Stimulated activated naive CD4-positive, alpha-beta T cell treated with Interleukin-2 at 50 U/mL for 16 hours (primary cell): ENCODE measurements at places on chromosomes 4 and X.

DNA sequence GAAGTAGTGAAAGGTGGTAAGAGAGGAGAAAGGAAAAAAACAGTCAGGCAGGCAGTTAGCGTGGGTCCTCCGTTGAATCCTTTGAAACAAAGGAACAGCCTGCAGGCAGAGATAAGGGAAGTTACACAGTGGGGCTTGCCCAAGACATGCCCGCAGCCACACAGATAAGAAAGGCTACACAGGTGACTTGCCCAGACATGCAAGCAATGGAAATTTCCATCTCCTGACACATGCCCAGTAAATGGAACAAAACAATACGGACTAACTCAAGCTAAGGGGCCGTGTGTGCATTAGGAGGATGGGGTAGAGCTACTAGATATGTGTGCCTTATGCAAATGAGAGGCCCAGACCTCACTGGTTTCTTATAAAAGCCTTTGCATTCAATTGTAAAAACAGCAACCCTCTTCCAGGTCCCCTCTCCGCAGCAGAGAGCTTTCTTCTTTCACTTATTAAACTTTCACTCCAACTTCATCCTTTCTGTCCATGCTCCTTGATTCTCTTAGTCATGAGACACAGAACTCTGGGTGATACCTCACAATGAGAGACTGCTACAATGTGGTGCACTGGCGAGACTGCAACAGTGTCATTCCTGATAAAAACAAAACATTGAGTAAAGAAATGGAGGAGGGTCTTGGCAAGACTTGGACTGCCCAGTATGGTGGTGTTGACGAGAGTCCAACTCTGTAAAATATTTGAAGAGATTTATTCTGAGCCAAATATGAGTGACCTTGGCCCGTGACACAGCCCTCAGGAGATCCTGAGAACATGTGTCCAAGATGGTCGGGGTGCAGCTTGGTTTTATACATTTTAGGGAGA, 997.4 kb upstream of the PRKX start:
- no peak for DNase-seq

DNA sequence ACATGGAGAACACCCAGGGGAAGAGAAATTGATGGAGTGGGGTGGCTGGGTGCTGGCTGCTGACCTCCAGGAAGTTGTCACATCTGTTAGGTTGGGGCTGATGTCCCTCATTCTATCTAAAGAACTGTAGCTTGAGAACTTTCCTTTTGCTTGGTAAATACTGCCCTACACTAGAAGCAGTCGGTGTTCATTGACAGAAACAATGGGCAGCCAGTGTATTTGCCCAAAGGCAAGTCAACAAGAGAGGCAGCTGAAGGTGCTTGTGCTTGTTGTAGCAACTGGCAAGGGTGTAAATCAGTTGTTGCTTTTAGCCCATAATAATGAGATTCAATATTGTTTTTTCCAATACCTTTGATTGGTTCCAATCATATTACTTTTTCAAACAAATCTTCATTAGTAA, 956 bp downstream of the TMEM154 start:
- no peak for DNase-seq

DNA sequence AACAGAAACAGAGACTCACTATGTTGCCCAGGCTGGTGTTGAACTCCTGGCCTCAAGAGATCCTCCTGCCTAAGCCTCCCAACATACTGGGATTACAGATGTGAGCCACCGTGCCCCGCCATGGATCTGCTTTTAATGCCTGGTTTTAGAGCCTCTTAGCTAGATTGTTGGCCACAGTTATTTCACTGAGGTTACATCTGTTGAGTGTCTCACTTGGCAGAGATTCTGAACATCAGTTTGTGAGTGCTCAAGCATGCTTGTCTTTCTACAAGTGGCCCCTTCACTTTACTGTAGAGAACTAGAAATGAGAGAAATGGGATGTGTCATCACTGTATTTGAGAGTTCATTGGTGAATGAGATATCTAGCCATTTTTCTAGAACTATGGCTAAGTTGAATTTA, 218.5 kb downstream of the APBB2 start:
- DNase-seq = no peak

DNA sequence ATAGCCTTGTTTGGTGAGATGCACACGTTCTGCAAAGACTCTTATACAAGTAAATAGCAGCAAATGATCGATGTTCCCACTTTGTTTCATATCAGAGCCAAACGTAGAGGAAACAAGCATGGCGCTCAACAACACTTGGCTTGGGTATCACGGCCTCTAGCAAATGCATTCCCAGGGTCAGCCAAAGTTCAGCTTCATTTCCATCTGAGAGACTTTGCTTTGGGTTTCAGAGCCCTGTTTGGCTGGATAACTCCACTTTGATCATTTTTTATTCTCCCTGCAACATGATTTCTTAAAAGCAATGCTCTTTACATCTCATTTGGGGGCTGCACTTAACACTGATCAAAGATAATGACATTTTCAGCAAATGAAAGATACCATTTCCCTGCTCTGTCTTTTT, 199.2 kb upstream of the FAM9B start:
- DNase-seq = no peak

DNA sequence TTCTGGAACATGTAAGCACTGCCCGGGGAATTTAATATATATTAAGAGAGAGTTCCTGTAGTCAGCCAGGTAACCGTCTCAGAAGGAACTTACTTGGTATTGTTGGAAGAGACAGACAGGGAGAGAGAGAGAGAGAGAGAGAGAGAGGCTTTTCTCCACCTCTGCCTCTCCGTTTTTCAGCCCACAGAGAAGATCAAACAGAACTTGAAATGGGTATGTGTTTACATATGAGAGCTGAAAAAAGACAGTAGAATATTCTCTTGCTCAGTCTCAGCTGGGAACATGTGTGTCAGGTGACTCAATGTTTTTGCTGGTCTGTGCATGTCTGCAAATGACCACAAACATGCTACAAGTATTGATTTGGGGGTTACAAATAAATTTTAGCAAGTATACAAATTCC, 81.9 kb downstream of the MAGED1 start:
- DNase-seq = no peak

DNA sequence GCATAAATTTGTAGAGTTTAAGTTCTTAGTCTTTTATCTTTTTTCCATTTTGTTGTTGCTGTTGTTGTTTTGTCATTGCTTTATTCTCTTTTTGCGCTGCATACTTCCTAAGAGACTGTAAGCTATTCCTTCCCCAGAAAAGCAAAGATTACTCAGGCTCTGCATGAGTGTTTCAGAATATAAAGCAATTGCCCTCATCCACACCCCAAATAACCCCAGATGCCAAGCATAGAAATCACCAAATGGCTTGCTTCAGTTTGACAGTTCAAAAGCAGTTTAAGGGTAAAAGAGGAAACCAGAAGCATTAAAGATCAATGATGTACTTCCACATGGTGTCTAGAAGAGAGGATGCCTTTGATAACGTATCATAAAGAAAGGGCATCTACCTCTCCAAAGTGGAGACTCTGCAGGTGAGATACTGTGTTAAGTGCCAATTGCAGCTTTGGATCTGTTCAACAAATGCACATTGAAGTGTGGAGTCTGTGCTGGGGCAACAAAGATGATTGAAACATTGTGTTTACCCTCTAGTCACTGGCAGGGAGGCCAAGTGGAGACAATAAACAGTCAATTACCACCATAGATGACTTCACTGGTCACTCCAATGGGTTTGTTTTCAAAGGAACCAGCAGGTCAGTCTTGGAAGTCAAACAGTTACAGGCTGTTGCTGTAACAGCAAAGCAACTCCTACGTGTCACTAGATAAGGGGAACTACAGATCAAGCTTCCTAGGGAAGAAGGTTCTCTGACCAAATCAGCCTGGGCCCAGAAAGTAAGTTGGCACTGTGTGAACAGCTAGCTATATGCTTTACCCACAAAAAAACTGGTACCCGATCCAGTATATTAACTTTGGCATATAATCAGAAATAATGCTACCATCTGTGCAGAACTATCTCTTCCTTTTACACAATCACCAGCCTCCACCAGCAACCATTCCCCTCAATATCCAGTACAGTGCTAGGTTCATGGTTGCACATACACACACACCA, 40.6 kb upstream of the IL21 start:
- no peak for DNase-seq

GRCh38 chr4:20096911-20097310, 154.8 kb upstream of the SLIT2 start:
- DNase-seq = no peak

GRCh38 chr4:154577324-154577723, 13.2 kb downstream of the FGA start:
- DNase-seq = no peak

DNA sequence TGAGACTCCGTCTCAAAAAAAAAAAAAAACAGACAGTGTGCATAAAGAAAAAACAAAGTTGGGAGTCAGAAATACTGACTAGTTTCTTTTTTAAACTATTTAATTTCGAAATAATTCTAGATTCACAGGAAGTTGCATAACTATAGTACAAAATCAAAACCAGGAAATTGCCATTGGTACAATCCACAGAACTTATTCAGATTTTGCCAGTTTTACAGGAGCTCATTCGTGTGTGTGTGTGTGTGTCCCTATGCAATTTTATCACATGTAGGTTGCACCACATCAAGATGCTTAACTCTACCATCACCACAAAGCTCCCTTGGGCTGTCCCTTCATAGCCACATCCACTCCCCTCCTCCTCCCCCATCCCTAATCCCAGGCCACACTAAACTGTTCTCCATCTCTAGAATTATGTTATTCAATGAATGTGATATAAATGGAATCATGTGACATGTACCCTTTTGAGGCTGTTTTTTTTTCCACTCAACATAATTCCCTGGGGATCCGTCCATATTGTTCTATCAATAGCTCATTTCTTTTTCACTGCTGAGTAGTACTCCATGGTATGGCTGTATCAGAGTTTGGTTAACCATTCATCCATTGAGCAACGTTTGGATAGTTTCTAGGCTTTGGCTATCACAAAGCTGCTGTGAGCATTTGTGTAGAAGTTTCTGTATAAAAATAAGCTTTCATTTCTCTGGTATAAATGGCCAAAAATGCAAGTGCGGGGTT, 16.3 kb upstream of the DDX3X start:
- DNase-seq = no peak

DNA sequence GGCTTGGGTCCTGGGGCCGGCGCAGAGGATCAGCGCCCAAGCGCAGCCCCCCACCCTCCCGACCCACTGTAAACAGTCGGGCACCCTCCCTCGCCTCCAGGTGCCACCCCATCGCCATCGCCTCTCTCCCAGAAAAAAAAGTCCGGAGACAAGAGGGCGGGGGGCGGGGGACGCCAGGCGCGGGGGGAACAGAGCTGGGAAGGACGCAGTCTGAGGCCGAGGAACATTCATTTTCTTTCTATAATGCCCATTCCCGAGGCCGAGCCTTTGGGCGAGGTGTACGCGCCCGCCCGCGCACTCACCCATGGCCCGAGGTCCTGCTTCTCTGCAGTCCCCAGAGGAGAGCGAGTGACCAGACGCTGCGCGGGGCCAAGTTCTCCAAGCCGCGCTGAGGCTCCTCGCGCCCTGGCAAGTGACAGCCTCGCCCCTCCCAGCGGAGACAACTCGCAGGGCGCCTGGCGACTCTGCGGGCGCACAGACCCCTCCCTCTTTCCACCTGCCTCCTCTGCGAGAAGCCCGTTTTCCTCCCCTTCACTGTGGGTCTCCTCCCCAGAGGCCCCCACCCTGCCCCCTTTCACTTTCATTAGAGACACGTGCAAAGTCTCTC, 63.5 kb upstream of the WDR17 start:
- no peak for DNase-seq

DNA sequence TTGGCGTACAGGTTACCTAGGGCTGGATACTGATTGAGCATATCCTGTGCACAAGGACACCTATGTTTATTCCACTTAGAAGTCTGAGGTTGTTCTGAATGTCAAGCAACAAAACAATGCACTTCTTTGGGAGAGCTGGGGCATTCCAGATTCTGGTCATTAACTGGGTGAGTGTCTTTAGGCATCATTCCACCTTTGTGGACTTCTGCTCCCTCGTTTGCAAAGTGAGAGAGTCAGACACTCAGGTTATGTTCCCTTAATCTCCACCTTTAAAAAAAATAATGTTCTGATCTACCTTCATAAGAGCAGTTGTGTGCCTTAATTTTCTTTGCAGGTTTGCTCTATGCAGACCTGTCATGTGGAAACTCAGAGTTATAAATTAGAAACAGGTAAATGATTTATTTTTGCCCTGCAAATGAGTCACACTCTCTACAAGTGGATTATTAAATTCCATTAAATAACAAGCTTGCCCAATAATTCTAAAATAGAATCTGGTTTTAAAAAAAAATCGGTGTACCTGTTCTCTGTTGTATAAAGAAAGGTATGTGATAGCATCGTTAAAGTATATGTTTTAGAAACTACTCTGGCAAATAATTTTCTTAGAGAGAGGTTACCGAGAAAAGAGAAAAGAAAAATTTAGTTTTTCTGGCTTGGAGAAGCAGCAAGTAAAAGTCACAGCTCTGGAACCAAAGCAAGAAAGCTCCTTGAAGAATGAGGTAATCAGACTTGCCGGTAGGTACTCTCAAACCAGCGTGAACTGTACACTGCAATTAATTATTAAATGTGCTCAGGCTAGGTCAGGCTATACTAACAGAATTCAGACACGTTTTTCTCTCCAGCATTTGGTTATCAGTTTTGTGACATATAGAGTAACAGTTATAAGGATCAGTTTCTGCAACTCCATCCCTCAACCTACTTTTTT, 93.2 kb downstream of the SORBS2 start:
- no peak for DNase-seq

DNA sequence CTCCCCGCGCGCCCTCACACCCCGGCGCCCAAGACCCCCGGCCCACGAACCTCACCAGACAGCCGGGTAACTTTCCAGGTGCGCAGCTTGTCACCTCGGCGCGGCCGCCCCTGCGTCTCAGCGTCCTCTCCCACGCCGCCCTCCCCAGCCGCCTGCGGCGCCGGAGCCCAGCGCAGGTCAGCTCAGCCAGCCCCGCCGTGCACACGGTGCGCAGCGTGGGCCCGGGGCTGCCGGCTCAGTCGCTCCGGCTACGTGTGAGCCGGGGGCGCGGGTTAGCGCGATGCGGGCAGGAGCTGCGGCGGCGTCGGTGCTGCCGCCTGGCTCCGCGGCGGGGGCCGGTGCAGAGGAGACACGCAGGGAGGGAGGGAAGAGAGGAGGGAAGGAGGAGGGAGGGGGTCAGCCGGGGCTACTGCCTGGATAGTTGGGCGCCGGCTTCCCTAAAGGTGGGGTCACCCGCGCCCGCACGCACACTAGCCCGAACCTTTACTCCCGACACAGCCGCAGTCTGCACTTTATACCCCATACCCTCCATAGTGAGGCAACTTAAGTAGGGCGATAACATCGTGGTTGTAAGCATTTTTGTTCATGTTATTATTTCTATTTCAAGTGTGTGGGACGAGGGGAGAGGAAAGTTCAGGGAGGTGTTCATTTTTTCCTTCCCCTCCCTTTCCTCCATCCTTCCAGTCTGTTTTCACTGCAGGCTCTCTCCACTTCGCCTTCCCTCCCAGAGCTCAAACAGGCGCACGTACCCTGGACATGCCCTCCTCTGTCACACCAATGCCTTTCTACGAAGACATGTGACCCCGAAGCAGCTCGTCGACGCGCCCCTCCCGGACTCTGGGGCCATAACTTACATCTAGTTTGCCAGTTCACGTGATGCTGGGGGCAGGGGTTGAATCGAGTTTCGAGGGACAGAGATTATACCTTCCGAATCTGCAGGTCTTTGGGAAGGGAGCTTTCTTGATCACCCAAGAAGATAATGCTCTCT, at the start of gene PRKG2:
PRKG2 (minus strand) TSS at position 342 of the 988 bp plus-strand sequence. CDS start 10,175 bp downstream, outside the sequence.
- no peak for DNase-seq

- DNase-seq = no peak
Observed at GRCh38 chr4:134740290-134740689, 538.7 kb upstream of the PABPC4L start.

GRCh38 chrX:154471839-154472684, 7.0 kb downstream of the LAGE3 start:
- no peak for DNase-seq

- no peak for DNase-seq
Observed at GRCh38 chr4:142443469-142443868, 402.6 kb downstream of the INPP4B start.
